T-helper 9 cell (primary cell): ENCODE measurements at places on chromosomes 3 and 15.
A peak's percentile ranks its signal among the peaks of the same experiment; 100 is the strongest.

DNA sequence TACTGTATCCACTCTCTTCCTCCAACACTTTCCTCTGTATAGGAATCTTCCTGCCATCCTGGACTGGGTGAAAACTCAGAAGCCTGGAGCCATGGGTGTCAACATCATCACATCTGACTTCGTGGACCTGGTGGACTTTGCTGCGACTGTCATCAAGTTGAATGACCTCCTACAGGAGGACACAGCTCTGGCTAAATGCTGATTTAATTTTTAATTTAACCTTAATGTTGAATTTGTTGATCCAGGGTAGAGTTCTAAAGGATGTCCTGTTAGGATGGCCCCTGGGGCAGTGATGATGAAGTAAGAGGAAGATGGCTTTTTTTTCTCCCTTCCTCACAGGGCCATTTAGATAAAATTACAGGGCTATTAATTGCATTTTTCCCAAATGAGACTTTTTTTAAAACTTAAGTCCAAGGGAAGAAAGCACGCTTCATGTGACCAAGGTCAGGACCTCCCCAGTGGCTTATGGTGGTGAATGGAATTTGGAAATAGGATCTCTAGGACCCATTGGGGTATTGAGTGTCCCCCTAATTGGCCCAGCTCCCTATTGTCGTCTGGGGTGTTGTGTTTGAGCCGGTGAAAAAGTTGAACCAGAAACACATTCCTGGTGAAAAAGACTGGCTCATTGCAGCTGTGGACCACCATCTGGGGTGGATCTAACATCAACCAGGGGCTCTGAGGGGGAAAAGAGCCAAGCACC, 125.7 kb upstream of the ZBED2 start:
- DNase-seq, result no peak

DNA sequence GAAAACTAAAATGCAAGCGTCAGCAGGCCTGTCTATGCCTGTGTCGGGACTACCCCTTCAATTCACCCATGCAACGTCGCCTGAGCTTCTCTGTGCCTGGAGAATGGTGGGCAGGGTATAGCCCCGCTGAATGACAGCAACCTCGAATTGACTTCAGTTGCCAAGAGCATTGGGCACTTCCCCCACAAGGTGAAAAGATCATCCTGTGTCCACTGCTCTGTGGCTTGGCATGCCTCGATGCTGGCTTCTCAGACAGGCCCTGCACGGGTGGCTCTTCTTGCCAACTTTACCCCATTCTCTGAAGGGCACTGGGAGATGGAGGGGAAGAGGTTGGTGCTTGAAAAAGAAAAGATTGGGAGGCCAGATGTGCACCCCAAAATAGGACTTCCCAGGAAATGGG, 3.3 kb downstream of the SLC6A1 start:
- no peak for DNase-seq

GRCh38 chr3:55755516-55756205, 268.6 kb upstream of the WNT5A start:
- no peak for DNase-seq

GRCh38 chr15:74394090-74394846, 26.8 kb upstream of the CYP11A1 start:
- no peak for DNase-seq

- DNase-seq, result no peak
Observed at GRCh38 chr15:59011262-59011952, 23.9 kb downstream of the RNF111 start.

DNA sequence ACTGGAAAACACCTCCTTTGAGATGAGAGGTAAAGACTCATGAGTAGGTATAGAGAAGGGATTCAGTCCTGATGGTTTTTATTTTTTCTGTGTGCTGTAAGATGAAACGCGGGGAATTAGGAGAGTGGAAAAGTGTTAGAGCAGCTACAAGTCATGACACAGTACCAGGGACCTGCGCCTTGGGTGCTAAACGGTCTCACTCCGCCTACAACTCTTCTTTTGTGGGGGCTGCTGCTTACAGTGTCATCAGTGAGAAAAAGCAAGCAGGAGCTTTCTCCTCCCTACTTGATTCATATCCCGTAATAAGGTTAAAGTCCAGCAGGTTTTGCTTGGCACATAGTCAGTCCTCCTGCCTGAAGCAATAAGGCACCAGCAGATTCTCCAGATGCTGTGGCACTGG, 39.1 kb downstream of the RASGRP1 start:
- no peak for DNase-seq

DNA sequence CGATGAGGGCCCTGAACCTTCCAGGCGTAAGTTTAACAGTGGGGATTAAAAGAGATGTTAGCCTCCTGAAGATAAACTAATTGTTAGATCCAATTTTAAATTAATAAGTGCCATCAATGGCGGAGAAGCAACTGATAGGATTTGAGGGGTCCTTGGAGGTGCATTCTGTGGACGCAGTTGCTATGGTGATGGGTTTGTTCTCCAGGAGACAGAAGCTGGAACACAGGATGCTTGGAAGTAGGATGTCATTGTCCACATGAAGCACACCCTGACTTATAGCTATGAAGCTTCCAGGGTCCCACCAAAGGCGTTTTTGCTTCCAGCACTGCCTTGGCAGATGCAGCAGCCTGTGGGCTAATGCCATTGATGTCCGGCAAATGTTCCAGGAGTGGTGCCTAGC, 331.0 kb upstream of the IL12A start:
- no peak for DNase-seq

- no peak for DNase-seq
Observed at GRCh38 chr3:4843619-4844018, 135.6 kb upstream of the BHLHE40 start.

GRCh38 chr3:101036213-101036618, 43.0 kb upstream of the ABI3BP start:
- no peak for DNase-seq

DNA sequence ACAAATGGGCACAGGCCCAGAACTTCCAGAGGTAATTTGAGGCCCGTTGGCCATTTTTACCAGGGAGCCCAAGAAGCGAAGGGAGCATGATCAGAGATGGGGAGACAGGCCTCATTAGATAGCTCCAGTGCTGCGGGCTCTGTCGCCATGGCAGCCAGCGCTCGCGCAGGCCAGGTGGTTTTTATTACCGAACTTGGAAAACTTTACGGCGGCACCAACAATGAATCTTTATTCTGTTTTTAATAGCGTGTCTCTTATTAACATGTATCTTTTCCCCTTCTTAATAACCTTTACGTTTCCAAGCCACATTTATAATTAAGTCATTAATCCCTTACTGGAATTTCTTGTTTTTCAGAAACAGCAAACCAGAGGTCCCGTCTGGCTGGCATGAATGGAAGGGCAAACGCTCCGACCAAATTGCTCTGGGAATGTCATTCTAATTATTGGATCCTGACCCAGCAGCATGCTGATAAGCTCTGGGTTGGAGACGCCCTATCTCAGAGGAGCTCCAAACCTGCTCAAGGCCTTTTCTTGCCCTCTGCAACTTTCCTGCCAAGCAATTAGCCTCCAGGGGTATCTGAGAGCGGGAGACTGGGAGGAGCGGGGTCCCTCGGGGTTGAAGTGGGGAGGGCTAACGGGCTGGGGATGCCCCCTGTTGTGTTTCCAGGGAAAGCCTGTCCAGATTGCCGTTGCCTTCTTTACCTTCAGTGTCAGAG, 256.4 kb downstream of the TLE3 start:
- DNase-seq, result no peak

- no peak for DNase-seq
Observed at GRCh38 chr3:124200407-124200806, 208.5 kb upstream of the ROPN1 start.

DNA sequence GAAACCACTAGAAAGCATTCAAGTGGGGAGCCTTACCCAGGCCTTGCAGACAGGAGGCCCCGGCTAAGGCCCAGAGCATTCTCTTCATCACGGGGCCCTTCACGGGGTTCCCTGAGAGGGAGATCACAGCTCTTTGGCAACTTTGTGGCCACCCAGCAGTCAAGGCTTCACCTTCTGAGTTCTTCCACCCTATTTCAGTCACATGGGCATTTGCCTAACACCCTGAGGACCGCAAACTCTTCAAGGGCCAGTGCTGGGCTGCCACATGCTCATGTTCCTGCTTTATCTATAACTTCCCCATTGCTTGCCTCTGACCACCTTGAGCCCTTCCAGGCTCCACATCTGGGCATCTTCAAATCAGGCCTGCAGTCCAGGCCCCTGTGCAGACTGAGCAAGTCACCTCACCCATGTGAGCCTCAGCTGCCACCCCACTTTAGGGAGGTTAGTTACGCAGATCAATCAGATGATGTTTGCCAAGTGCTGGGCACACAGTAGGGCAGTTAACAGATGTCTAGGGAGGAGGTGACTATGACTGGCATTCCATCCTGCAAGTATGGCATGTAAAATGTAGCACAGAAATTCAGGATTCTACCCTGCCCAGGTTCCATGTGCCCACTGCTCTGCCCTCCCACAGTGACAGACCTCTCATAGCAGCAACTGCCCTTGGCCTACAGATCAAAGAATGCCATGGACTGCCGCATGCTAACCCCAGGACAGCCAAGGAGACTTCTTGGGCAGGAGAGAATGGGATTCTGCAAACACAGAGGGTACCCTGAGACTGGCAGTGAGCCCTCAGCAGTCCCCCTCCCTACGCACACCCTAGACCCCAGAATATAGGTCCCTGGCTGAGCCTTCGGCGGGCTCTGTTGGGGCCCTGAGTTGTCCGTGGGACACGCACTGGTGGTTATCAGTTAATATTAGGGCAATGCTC, 37.6 kb upstream of the ZNF710 start:
- DNase-seq, result no peak

GRCh38 chr3:176661432-176661964, 535.8 kb downstream of the TBL1XR1 start:
- DNase-seq, result no peak

GRCh38 chr3:156304406-156304805, 184.0 kb downstream of the KCNAB1 start:
- DNase-seq, result no peak

GRCh38 chr3:66386925-66387650, 113.7 kb downstream of the LRIG1 start:
- no peak for DNase-seq

- peak; percentile 72 for DNase-seq
Observed at GRCh38 chr3:187739561-187740332, 5.5 kb downstream of the BCL6 start.

DNA sequence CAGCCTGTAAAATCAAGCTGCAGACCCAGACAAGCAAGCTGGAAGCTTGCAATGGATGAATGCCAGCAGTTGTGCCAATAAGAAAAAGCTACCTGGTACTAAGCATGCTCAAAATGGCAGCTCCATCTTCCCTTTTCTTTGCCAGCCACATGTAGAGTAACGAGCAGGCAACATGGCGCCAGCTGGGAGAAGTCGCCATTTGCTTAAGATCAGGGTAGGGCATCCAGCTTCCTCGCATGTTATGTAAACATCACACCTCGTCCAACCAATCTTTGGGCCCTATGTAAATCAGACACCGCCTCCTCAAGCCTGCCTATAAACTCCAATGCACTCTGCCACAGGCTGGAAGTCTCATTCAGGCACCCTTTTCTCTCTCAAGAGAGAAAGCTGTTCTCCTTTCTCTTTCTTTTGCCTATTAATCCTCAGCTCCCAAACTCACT, 973.9 kb downstream of the FHIT start:
- no peak for DNase-seq

GRCh38 chr15:63382966-63383710, 1.5 kb upstream of the CA12 start:
- DNase-seq, result no peak

DNA sequence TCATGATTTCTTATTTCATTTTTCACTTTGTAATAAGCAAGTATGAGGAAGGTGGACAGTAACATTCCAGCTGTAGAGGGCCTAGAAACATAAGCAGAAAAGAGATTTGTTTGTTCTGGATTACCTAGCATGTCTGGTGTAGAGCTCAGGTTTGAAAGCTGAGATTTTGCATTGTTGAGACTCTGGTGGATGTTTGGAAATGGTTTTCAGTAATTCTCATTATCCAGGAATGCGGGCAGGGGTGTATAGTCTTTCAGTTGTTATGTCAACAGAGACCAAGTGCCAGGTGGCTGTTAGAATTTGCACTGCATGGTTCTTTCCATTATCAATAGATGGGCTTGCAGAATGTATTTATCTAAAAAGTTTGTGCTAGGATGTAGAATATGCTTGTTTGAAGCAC, 10.9 kb downstream of the GPD1L start:
- DNase-seq, result no peak

- no peak for DNase-seq
Observed at GRCh38 chr15:45102226-45102625, 11.7 kb downstream of the DUOX2 start.

DNA sequence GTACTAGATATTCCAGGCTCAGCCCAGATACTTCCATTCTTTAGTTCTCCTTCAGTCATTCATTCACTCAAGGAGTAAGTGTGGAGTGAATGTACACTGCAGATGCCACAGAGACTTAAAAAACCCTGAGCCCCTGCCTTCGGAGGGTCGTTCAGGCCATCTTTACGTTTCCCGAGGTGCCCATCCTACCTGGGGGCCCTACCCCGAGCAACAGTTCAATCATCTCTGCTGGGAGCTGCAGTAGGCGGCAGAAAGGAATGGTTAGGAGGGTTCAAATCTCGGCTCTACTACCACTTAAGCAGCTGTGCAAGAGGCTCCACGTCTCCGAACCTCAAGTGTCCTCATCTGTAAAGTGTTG, 613 bp downstream of the SEC13 start:
- no peak for DNase-seq

DNA sequence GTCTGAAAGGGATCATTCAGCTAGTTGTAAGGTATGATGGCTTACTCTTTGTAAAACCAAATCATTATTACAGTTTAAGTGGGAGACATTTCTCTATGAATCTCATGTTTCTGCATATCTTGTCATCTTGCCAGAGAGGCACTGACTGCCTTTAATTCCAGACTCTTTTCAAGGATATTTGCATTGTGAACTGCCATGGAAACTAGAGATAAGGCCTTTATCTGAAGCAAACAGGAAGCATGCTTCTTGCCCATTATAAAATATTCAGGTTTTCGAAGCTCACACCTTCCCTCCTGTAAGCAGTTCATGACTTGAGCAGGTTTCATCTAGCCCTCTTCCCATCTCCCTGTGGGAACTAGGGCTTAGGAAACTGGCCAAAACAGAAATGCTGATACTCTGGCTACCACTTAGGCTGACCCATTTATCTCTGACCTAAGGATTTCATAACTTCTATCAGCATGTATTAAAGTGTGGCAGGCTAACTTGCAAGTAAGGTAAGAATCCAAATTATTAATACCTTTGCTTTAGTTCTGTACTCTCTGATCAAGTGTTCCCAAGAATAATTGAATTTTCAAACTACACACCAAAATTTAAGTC, 326.6 kb upstream of the ALCAM start:
- DNase-seq, result no peak

DNA sequence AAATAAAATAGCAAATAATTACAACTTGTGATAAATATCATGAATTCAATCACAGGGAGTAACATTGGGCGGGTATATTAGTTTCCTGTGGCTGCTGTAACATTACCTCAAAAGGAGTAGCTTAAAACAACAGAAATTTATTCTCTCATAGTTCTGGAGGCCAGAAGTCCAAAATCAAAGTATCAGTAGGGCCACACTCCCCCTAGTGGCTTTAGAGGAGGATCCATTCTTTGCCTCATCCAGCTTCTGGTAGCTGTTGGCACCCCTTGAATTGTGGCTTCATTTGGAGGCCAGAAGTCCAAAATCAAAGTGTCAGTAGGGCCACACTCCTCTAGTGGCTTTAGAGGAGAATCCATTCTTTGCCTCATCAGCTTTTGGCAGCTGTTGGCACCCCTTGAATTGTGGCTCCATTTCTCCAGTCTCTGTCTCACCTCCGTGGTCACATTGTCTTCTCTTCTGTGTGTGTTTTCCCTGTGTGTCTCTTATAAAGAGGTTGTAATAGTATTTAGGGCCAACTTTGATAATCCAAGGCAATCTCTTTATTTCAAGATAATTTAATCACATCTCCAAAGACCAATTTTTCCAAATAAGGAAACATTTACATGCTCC, 3.1 kb upstream of the CFAP20DC start:
- DNase-seq, result no peak
